Pulmonary artery endothelial cell (primary cell): ENCODE measurements at places on chromosomes 7 and 10. TPM values are rescaled to one million over a fixed set of nuclear protein-coding genes. Genes with fewer than 3 reads are reported as not detected.

GRCh38 chr7:47446871-47447466 is 134.9 kb downstream of the TNS3 start:
- no peak for DNase-seq

SAP25 gene
- total RNA-seq = 0.11 TPM in 1 of 2 replicates, not detected in the other

GSTO2 gene
- total RNA-seq = 0.25 and 0.33 TPM in 2 replicates

DNA sequence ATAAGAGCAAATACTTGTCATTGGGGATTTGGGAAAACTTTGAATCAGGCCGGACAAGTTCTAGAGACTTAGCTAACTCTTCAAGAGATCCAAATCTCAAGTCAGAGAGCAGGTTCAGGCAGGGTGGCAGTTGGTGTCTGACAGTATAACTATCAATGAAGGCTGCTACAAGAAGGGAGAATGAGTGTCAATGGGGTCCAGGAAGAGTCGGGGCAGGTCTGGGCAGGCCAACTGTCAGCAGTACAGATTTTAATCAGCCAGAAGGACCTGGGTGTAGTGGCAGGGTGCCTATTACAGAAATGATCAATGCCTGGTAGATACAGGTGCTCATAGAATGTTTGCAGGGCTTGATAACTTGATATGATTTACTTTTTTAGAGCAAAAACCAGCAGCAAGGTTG is 751.1 kb downstream of the GRM8 start:
- DNase-seq = no peak

DNA sequence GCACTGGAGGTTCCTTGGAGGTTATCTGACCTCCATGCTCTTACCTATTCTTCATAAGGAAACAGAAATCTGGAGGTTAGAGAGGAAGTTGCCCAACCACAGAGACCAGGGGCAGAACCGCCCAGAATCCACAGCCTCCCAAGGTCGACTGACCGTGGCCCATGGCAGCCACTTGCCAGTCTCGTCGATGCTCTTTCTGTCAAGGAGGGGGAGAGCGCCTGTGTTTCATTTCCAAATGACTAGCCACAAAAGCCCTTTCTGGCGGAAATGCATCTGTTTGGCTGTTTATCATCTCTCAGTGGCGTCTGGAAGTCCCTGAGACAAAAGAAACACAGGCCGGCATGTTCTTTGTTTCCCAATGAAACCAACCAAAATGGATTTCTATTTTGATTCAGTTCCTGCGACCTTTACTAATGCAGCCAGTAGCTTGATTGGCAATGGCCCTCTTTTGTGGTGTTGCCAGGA is 2.9 kb downstream of the RAMP3 start:
- no peak for DNase-seq

DNA sequence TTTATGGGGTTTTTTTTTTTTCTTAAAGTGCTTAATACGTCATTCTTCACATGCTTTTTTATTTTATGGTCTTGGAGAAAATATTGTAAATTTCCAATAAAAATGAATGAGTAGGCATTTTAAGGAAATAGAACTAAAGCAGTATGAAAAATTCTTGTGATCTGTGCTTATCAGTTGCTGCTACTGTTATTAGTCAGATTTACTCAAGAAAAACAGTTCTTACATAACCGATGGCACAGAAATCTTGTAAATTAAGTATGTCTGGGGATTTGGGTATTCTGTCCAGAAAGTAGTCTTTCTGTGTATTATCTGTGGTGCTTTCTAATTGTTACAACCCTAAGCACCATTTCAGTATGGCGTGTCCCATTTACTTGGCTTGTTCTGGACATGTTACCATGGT is 64.7 kb downstream of the LRGUK start:
- DNase-seq = no peak

DNA sequence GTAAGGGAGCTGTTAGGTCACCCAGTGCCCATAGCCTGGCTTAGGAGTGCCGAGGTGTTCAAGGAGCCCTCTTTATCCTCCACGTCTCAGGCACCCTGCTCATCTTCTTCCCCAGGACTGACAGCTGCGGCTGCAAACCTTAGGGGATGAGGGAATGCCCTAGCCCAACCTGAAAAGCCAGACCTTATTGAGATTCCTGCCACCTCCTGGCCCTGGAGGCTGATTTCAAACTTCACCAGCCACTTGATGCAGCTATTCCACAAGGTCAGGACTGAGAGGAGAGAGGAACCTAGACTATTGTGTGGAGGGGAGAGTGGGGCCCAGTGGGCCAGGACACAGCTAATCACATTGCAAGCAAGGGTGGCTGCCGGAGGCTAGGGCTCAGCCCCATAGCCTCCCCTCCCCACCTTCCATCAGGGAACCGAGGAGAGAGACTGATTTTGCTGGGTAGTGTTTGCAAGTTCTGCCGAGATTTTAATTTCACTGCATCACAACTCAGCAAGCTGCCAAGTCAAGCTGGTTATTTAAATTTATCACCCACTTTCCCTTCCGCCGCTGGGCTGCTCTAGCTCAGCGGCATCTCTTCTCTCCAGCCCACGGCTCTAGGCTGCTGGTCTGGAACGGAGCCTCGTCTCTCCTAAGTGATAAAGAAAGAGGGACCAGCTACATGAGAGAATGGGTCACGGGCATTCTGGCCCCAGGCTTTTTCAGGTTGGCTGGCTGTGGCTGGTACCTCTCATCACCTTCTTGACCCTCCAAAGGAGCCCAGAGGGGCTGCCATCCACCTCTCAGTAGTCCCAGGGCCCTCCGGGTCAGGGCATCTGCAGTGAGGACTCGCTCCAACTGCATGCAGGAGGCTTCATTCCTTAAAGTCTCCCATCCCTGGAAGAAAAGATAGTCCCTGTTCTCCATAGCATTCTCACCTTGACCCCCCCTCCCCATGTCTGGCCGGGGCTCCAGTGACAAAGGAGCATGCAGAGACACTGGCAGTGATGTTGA is 66.7 kb downstream of the PAX2 start:
- DNase-seq = no peak

DNA sequence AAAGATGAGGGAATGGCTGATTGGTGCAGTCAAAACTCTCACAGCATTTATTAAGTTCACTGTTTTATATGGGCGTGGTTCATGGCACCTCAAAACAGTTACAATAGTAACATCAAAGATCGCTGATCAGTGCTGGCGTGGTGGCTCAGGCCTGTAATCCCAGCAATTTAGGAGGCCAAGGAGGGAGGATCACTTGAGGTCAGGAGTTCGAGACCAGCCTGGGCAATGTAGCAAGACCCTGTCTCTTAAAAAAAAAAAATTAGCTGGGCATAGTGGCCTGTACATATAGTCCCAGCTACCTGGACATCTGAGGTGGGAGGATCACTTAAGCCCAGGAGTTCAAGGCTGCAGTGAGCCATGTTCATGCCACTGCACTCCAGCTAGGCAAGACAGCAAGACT is 48.5 kb downstream of the KLHDC10 start:
- no peak for DNase-seq

DNA sequence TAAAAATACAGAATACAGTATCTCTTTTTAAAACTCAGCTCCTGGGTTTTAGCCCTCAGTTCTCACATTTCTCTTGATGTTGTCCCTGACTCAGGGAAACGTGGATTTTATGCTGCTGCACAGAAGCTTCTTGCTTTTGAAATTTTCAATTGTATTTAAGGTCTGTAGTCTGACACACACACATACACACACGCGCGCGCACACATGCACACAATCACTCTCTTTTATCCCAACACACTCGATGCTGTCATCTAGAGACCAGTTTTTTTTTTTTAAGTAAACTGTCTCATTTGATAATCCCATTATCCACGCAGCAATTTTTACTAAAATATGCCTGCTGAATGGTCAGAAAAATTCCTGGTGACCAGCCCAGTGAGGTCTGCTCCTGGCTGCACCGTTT is 108.6 kb downstream of the KMT2E start:
- DNase-seq = no peak

CHST3 gene
- total RNA-seq = 12.9 and 16.7 TPM in 2 replicates

PCLO gene
- under 0.01 TPM in 2 replicates for total RNA-seq

DNA sequence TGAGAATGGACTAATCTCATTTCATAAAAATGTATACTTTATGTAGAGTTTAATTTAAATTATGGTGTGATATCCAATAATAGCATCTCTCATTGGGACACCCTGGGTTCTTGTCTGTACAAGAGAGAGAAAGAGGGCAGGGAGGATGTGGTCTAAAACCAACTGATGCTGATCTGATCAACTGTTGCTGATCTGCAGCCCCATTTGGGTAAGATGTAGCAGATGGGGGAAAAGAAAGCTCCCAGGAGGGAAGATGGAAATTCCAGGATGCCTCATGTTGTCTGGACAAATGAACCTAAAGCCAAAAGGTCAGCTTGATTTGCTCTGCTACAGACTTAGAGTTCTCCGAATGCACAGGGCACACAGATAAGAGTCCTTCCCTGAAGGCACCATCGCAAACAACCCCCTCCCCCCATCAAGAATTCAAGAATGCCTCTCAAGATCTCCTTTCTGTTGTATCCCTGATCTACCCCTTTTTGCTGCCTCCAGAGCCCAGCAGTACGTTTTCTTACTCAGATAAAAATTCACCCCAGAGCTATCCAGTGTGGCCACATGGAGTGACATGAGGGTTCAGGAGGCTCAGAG is 171.4 kb upstream of the INHBA start:
- DNase-seq = no peak

DNA sequence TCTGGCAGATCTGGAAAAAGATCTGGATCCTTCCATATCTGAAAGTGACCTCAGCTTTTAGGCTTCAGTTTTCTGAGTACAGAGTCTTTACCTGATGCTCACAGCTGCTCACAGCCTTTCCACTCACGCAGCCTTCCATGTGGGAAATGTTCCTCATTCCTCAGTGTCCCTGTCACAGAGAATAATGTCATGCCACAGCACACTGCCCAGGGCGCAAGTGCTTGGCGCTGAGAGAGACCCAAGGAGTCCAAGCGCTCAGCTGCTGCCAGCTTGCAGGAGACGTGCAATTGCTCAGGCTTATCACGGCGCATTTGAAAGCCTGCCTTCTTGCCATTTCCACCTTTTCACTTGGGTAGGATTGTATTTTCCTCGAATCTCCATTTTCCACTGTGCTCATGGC is 271.9 kb upstream of the MKI67 start:
- DNase-seq = no peak

- no peak for DNase-seq
Measured at GRCh38 chr7:66205741-66206090, 582 bp downstream of the TPST1 start.

- no peak for DNase-seq
Measured at GRCh38 chr7:55171157-55171556, 152.3 kb downstream of the EGFR start.
